ENCODE measurements at places on chromosomes 6 and 20.
A peak's percentile ranks its signal among the peaks of the same experiment; 100 is the strongest.

GRCh38 chr6:10154251-10154650 is 260.6 kb downstream of the TFAP2A start:
- no peak for DNase-seq

- DNase-seq: no peak
Observed at GRCh38 chr20:58675641-58676040, 17.0 kb upstream of the NPEPL1 start.

GRCh38 chr6:106158816-106159215 is 72.7 kb downstream of the PRDM1 start:
- no peak for DNase-seq

DNA sequence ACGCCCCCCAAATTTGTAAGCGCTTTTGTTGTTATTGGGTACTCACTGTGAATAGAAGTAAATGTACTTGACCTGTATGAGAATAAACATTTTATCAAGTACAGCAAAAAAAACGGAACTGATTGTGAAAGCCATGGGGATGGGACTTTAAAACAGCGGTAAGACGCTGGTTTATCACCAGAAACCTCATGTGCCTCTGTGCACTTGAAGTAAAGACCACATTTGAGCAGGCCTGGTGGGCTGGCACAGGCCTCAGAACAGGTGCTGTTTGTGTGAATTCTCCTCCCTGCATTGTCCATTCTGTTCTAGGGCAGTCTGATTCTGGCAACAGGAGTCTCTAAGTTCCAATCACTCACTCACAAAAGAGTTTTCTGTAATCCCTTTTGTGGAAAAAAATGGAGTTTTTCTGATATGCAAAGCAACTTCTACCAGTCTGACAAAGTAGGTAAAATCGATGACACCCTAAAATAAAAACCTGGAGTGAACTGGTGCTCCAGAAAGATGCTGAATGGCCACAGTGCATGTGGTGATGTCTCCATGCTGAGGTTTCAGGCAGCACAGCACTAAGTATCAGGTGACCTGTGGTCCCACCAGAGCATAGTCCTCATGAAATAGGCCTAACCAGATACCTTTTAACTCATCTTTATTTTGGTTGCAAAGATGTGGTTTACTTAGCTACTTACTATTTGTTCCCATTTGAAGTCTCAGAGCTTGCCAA is 53.9 kb downstream of the STX7 start:
- DNase-seq: no peak

GRCh38 chr6:25659633-25660368 is 7.8 kb downstream of the SCGN start:
- no peak for DNase-seq

DNA sequence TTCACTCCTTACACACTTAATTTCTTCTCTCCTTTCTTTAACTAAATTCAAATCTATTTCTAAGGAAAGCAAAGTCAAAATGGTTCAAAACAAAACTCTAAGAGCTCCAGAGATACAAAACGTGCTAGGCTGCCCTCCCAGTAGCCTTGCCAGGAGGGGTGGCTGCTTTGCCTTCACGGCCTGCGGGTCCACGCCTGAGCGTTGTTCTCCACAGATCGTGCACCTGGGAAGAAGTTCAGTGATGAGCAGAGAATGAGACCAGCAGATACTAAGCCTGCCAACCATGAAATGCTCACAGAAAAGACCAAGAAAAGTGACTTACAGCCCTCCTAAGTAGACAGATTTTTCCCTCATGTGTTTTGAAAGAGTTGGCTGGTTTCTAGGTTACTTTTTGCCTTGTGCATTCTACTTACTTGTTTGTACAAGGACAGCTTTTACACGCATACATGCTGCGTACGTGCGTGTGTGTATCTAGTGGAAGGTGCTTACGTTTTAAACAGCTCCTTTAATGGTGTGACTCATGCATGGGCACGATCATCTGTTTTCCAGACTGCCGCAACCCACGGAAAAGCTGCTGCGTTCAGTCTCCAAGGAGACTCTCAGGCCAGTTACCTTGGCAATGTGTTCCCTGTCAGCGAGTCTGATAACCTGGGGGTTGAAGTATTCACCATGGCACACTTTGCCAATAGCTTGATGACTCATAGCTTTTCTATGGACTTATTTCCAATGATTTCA is 32.4 kb upstream of the PBOV1 start:
- DNase-seq: no peak

DNA sequence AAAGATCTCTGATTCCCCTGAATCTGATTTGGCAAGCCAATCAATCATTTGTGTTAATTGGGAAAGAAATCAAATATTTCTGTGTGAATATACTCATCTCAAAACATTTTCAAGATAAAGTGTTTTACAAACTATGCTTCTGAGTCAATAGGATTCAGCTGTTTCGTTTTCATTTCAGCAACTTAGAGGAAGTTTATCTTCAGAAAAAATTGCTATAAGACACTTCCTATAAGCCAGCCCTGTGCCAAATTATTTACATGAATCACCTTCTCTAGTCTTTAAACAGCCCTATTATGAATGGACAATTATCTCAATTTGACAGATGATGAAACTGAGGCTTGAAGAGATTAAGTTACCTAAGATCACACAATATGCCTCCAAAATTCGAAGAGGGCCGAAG is 10.9 kb downstream of the DEFB129 start:
- DNase-seq: no peak

DNA sequence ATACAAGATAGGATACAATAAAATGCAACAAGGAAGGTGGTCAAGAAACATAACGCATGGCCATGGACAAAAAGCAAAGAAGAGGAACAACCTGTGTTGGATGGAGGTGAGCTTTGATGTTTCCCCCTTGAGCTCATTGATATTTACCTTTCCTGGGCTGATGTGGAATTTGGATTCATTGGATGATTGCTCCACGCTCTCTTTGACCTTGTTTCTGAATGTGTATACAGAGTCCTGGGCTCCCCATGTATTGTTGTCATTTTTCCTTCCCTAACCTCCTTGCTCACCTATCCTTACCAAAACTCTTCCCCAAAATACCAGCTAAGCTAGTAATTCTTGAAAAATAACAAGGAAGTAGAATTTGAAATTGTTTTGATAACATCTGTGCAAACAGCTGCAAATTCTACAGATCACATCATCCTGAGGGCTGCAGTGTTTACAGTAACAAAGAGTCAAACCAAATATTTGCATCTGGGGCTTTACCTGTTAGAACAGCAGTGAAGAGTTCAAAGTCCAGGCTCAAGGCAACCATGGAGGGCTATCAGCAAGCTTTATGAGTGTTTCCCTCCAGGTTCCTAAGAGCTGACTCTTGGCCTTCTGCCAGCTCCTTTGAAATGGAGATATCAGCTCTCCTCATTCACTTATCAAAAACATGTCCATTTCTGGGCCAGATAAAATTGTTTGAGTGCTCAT is 214.3 kb upstream of the MARCKS start:
- no peak for DNase-seq

DNA sequence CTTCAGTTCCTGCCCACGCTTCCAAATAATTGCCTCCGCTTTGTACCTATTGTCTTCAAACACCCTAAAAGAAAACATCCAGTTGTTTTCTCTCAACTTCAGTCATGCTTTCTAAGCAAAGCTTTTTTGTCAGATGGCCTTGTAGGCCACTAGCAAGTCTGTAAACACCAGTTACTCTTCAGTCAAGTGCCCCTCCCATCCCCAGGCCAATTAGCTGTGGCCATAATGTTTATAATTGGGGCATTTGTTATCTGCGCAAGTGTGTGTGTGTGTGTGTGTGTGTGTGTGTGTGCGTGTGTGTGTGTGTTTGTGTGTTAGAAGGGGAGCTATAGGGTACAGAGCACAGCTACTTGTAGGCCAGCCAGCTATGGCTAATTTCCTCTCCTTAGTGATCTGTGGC is 272.4 kb upstream of the MARCKS start:
- DNase-seq: no peak

- DNase-seq: no peak
Observed at GRCh38 chr20:20292472-20292871, 75.4 kb upstream of the INSM1 start.

- DNase-seq: no peak
Observed at GRCh38 chr6:108862479-108863191, 14.4 kb downstream of the ARMC2 start.

DNA sequence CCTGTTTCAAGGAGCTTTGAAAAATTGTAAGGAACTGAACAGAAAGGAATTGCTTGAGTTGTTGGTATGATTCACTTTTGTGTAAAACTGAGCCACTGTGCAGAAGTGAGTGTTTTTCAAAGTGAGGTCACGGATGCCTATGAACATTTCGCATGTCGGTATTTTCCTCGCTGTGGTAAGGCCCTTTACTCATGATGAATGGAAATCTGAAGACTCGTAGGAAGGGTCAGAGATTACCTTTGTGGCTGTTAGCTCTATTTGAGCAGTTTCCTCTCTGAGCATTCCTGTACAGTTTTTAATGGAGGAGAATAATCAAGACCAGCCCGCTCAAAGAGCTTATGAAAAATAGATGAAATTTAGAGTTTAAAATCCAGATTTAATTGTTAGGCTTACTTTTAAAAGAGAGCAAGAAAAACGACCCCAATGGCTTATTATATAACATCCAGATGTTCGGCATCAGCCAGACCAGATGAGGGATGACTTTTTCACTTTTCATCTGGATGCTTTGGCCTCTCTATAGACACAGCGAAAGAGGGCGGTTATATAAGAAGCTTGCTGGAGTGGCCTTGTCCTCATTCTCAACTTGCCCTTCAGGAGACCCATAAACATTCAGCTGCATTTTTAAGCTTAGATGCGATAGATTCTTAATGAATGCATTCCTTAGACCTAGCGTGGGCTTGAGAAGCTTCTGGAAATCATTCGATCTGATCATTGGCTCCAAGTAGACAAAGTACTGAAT is 99.5 kb downstream of the CD83 start:
- no peak for DNase-seq

DNA sequence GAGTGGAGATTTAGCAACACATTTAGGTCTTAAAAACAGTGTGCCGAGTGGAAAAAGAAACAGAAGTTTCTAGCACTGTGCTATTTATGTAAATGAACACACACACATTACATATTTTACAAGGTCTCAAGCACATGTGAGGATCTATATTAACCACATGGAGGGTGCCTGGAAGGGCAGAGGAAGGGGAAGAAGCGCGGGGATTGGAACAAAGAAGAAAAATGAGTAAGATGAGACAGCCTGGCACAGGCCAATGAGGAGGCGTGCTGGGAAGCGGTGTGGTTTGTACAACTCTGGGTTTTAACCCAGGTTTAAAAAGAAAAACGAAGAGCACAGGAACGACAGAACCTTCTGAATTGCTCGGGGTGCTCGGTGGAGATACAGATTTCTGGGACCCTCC is 5.7 kb downstream of the KCNG1 start:
- DNase-seq: no peak

GRCh38 chr20:57498425-57499400 is 26.2 kb downstream of the CTCFL start:
- DNase-seq: peak; percentile 43

DNA sequence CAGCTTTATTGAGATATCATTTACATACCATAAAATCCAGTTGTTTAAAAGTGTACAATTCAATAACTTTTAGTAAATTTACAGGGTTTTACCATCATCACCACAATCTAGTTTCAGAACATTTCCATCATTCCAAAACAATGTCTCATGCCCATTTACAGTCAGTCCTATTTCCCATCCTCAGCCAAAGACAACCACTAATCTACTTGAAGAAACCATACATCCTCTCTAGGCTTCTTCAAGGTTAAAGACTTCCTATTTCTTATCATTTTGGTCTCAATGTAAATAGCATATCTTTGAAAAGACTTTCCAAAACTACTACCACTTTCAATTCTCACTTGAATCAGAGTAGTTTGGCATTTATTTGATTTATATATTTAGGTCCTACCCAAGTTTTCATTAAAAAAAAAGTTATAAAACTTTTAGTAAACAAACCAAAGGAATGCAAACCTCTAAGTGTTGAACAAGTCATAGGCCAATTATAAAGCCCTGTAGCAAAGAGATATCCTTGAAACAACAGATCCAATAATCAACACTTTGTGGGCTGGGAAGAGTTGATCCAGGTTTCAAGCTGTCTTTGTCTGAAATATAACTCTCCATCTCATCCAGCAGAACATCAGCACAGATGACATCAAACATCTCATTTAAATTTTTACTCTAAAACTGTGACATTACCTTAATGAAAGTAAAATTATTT is 211.3 kb upstream of the RUNX2 start:
- DNase-seq: no peak

GRCh38 chr6:96613291-96613999 is 50.5 kb downstream of the FHL5 start:
- DNase-seq: no peak

DNA sequence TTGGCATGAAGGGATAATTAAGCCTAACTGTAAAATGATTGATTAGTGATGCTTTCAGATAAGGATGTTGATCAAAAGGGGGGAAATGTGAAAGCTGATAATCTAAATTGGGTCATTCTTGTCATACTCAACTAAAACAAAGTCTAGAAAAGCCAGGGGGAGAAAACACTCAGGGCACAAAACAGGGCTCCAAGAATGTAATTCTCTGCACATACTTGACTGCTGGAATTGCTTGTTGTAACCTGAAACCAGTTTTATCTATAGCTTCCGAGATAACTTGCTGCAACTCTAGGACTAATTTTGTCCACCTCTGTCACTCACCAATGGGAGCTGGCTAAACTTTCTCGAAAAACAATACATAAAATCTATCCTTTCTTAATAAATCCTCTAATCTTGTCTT is 310.3 kb downstream of the CLVS2 start:
- DNase-seq: no peak

DNA sequence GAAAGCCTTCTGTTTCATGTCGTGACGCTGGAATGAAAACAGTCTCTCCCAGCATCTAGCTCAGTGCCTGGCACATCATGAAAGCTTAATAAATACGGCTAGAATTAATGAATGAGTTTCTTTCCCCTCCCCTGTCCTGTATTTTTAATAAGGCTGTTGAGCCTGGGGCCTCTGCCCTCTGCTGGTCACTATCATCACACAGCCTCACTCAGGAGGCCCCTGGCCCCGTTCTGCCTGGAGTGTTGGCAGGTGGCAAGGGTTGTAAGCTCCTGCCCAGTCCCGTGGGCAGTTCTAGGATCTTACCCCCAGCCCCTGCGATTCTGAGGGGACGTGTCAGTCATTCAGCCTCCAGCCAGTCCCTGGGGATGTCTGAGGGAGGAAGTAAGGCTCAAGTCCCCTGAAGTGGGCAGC is 41.4 kb downstream of the PHACTR3 start:
- DNase-seq: no peak

DNA sequence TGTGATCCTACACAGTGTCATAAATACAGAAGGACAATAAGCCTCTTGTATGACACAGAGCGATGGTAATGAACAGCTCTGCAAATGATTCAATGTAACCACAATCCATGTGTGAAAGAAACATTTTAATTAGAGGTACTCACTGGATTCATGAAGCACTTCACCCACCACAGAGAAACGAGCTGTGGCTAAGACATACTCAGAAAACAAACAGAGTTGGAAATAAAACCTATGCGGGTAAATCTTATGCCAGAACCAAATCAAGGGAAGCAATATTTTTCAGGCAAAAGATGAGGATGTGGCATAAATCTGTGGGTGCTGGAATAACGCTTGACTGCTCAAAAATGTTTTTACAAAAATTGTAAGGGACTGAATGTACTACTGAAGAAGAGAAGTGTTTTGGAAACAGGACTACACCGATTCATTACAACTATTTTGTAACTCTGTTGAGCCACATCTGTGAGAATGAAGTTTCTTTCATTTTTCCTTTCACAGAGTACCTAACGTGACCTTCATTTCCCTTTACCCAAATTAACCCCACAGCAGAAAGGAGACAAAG is 112.1 kb downstream of the WDR27 start:
- no peak for DNase-seq
